ENCODE measurements at places on chromosomes 2 and 18.
A peak's percentile ranks its signal among the peaks of the same experiment; 100 is the strongest.

- no peak for DNase-seq
Measured at GRCh38 chr18:57916684-57917083, 113.6 kb upstream of the ATP8B1 start.

DNA sequence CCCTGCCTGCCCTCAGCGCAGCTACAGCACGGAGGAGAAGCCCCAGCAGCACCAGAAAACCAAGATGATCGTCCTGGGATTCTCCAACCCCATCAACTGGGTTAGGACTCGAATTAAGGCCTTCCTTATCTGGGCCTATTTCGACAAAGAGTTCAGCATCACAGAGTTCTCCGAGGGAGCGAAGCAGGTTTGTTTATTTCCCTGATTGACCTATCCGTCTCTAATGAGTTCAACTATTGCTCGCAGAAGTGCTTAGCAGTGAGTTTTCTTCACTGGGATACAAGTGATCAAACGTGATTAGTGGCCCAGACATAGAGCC, 639 bp downstream of the MAIP1 start:
- DNase-seq: no peak

GRCh38 chr2:60500861-60501260, 52.6 kb downstream of the BCL11A start:
- DNase-seq: no peak

DNA sequence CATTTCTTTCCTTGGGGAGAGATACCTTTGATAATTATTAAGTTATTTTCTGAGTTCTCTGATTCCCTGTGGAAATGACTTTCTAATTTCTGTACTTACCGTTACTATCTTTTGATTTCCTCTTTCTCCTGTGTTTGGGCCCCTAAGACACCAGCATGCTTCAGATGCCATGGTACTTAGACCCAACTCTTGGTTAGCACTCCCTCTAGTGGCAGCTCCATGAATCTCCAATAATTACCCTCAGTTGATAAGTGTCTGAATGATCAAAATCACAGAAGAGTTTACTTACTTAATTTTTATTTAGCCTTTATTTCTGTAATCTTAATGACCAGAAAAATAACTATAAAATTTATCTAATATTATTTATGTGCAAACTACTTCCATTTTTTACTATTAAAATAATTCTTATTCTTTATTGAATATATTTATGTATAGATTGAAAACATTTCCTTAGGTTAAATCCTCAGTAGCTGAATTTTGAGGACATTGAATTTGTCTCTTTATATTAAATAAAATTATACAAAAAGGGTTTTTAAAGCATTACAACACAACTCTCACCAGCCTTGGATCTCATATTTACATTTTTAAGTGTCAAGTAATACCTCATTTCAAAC, 300.4 kb downstream of the KCNS3 start:
- peak; percentile 37 for DNase-seq

GRCh38 chr2:120767486-120768005, 31.9 kb downstream of the GLI2 start:
- no peak for DNase-seq

DNA sequence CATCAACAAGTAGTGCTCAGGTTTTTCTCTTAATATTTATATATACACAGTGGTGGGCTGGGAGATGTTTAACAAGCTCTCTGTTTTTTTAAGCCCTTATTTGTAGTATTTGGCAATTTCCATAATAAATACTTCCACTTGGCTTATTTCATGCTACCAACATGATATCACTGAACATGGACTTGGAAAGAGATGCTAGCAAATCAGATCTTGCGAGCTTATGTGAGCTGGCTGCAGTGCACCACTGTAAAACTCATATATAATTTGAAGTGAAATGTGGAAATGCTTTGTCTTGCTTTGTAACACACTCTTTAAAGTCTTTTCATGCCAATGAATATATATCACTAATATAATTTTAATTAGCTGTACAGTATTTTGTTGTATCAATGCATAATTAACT, 155.7 kb downstream of the ALK start:
- peak; percentile 46 for DNase-seq

All from muscle of back (tissue), 13 donors.